ENCODE measurements at places on chromosomes 7 and 10. TPM values are rescaled to one million over a fixed set of nuclear protein-coding genes. Genes with fewer than 3 reads are reported as not detected.
A peak's percentile ranks its signal among the peaks of the same experiment; 100 is the strongest.

KCNIP2 gene
- total RNA-seq: 70.1 TPM

LRRD1 gene
- 1.1 TPM for total RNA-seq

HOGA1 gene
- 5.4 TPM for total RNA-seq

MKX gene
- total RNA-seq: 12.2 TPM

TMEM26 gene
- total RNA-seq: 2.2 TPM

- no peak for DNase-seq
Measured at GRCh38 chr7:133775201-133775600, 351.9 kb upstream of the LRGUK start.

- no peak for DNase-seq
Measured at GRCh38 chr10:122878799-122879338, 512 bp downstream of the FAM24B start.

- no peak for DNase-seq
Measured at GRCh38 chr7:158133515-158134271, 453.9 kb downstream of the PTPRN2 start.

DNA sequence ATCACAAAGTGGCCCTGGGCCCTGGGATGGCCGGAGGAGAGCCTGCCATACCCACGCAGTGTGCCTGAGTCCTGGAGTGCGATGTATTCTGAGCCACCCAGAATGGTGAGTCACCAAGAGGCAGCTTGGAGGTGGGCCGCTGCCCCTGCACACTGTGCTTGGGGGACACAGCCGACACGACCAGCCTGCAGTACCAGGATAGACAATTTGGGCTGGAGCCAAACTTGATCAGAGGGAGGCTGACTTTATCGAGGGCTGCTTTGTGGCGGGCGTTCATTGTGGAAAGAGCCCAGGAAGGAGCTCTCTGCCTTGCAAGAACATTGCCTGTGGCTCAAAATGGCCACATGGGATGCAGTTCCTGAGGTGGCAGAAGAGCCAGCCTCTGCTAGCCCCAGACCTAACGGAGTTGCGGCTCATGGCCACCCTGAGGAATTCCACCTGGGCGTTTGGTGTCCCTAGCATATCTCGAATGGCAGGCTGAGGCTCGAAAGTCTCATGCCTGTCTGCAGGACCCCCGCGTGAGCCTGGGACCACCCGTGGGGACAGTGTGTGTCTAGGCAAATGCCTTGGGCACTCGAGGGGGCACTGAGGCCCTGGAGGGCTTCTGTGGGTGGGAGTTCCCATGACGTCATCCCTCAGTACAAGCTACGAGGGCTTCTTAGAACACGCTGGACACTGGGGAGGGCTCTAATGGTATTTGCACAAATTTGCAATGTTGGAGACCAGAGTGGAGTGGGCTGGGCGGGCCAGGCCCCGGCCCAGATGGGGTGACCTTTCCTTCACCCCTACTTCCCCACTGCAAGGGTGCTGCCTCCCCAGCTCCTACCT lies 79.7 kb downstream of the LHPP start:
- peak; percentile 58 for DNase-seq

DNA sequence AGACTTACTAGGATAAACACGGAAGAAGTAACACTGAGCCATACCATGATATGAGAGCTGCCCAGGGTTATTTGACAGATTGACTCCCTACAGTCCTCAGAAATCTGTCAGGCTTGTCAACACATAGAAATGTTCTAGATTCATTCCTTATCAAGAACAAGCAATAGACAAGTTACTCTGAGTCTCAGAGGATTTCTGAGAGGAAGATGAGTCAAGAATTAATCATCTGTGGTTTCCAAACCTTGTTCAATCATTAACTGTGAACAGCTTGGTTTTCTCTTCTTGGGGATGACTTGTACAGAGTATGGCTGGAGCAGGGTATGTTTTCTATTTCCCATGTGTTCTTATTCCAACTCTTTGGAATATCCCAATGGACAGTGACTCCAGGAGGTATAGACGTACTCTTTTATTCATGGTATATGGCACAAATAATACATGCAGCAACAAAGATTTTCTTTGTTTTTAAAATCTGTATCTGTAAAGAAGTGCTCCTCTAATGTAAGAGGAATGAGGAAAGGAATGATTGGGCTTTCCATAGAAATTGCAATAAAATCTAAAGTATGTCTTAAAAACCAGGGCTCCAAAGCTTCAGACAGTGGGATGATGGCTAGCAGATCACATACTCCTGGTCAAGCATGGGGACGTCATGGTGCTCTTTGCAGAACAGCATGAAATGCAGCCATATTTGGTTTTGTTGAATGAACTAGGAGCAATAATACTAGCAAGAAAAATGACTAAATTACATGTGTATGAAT lies 11.9 kb upstream of the SFR1 start:
- no peak for DNase-seq

DNA sequence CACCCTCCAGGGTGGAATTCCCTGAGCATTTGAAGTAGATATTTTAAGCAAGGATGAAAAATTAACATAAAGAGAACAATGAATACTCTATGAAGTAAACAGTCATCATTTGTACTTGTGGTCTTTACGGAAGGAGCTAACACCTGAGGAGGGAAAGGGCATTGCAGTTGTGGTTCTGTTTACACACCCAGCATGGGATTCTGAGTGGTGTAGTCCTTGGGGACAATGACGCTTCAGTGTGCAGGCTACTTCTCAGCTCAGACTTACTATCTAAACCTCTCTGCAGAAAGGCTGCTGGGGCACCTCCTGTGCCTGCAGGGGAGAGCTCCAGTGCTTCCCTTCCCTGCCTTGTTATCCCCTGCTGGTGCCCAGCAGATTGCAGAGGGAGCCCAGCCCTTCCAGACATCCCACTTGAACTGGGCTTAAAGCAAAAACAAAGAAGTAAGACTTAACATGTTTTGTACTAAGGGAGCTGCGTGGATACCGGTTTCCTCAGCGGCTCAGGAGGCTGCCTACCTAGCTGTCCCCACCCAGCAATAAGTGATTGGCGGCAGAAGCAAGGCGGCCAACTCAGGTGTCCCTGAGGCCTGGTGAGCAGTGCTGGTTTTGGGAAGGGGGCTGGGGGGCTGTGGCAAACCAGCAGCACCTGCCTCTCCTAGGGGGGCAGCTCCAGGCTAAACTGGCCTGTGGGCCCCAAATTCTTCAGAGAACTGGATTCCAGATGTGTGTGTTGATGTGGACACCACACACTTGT lies 89.1 kb downstream of the CELF2 start:
- DNase-seq: no peak

DNA sequence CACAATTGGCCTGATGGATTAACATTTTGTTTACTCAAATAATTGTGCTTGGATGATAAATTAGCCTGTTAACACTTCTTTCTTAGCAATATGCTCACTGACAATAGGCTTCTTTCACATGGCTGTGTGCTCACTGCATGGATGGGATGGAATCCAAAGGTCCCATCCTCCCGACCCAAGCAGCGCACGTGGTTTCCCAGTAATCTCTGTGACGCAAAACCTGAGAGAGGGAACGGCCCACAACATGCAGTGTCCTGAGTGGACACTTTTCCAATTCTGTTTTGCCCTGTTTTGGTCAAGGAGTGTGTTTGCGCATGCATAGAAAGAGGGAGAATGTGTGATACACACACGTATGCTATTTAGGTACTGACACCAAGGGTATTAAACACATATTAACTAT lies 42.1 kb upstream of the RASGEF1A start:
- DNase-seq: no peak

GRCh38 chr10:96967847-96968246 lies 135.7 kb downstream of the LCOR start:
- DNase-seq: no peak

GRCh38 chr10:37975401-37975991 lies 951 bp downstream of the ZNF25 start:
- no peak for DNase-seq

GRCh38 chr7:69833964-69834363 lies 235.7 kb downstream of the AUTS2 start:
- DNase-seq: no peak

- DNase-seq: no peak
Measured at GRCh38 chr7:112079673-112080072, 126.5 kb downstream of the DOCK4 start.

Measured in dorsolateral prefrontal cortex (tissue), 122 donors.